RPMI7951 (cell line): ENCODE measurements at places on chromosomes 7 and 10. TPM values are rescaled to one million over a fixed set of nuclear protein-coding genes. Genes with fewer than 3 reads are reported as not detected.

- no peak for DNase-seq
Measured at GRCh38 chr10:80170641-80171040, 34.7 kb downstream of the ANXA11 start.

Gene GBX1
- total RNA-seq = not detected in 2 replicates

DNA sequence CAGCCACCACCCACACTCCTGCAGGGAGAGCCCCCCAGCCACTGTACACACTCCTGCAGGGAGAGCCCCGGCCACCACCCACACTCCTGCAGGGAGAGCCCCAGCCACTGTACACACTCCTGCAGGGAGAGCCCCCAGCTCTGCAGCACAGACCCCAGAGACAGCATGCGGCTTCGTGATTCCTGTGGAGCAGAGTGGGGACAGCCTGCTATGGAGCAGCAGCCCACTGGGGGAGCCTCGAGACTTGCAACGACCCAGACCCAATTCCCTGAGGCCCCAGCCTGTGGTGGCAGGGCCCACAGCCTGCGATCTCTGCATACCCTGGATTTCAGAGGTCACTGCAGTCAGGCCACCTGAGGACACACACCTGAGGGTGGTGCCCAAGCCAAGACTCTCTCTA lies 523.1 kb downstream of the DNAJB6 start:
- DNase-seq = no peak

Gene ZNF775
- total RNA-seq = 1.8 and 3.4 TPM in 2 replicates

Gene BHLHA15
- 0.36 TPM in 1 of 2 replicates, not detected in the other for total RNA-seq

- DNase-seq = no peak
Measured at GRCh38 chr10:116296291-116296721, 23.3 kb upstream of the GFRA1 start.

Gene CHST3
- total RNA-seq = 9.4 and 14.5 TPM in 2 replicates

DNA sequence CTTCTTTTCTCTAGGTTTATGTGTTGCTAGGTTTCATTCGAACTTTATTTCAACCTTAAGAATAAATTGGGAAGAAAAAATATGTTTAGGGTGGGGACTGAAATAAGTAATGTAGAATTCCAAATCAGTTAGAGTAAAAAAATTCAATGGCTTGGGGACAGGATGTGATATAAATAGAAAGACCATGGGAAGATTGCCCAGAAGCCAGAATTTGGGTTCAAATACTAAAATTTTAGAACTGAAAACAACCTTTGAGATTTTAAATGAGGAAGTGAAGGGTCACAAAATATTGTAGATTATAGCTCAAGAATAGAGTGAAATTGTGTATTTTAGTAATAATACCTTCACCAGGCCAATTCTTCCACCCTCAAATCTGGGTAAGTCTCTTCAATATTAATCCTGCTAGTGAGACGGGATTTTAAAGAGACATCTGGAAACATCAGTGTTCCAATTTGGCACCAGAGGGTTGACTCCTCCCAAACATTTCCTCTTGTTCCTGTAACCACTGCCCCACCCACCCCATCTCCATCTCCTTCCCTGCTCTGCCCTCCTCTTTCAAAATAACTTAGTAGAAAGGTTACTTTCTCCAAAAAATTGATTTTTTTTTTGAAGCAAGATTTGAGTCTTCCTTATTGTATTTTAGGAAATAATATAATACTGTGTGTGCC lies 51.3 kb upstream of the FAM3C start:
- peak; percentile 55 for DNase-seq

Gene CDK13
- total RNA-seq = 32.7 and 43.1 TPM in 2 replicates

DNA sequence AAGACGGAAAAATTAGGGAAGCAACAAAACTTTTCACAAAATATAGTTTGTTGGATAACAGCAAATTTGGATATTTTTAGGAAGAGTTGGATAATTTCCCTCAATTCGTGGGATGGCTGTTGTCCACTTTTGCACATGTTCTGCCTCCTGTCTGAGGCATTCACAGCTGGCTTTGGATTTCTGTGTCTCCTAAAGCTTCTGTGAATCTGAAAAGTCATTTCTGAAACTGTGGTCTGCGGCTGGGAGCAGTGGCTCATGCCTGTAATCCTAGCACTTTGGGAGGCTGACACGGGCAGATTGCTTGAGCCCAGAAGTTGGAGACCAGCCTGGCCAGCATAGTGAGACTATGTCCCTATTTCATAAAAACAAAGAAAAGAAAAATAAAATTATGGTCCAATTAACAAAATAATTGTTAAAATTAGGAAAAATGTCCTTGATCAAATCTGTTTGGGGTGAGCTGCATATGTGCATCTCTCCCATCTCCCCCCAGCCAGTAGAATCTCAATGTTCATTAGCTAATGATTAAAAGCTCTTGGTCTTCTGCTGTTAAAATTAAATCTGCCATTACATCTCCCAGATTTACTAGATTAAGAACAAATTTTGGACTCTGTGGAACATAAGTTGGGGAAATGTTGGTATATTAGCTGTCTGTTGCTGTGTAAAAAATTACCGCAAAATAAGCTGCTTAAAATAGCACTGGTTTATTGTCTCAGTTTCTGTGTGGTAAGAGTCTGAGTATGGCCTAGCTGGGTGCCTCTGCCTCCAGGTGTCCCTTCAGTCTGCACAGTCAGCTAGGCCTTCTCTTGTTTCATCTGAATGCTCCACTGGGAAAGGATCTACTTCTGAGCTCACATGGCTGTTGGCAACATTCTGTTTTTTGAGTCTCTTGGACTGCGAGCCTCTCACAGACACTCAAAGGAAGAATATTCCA lies 332.0 kb upstream of the FZD1 start:
- no peak for DNase-seq

DNA sequence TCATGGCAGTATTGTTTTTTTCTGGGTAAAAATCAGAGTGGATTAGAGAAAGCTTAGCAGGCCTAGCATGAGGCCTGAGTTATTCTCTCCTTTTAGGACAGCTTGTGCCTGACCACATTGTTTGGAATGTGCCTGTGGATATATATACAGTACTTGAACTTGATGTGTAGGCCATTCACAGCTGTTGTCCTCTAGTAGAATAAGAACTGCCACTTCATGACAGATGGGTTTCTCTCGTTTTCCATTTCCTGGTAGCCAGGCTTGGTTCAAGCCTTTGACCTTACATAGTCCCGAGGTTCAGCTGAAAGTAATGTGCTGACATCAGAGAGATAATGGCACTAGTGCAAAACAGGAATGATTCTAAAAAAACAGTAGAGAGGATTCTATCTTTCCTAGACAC lies 473.9 kb downstream of the AUTS2 start:
- peak; percentile 33 for DNase-seq

- no peak for DNase-seq
Measured at GRCh38 chr7:140972876-140973829, 41.6 kb downstream of the MRPS33 start.

Gene METTL27
- total RNA-seq = 0.12 and 0.29 TPM in 2 replicates

- no peak for DNase-seq
Measured at GRCh38 chr10:117997673-117998072, 49.1 kb downstream of the RAB11FIP2 start.

GRCh38 chr7:156173346-156173745 lies 361.1 kb upstream of the SHH start:
- no peak for DNase-seq

GRCh38 chr10:49335364-49335972 lies 36.5 kb downstream of the C10orf71 start:
- DNase-seq = no peak

Gene KMT2E
- 39.3 and 63.4 TPM in 2 replicates for total RNA-seq

Gene INTS15
- total RNA-seq = 14.8 and 16.6 TPM in 2 replicates

DNA sequence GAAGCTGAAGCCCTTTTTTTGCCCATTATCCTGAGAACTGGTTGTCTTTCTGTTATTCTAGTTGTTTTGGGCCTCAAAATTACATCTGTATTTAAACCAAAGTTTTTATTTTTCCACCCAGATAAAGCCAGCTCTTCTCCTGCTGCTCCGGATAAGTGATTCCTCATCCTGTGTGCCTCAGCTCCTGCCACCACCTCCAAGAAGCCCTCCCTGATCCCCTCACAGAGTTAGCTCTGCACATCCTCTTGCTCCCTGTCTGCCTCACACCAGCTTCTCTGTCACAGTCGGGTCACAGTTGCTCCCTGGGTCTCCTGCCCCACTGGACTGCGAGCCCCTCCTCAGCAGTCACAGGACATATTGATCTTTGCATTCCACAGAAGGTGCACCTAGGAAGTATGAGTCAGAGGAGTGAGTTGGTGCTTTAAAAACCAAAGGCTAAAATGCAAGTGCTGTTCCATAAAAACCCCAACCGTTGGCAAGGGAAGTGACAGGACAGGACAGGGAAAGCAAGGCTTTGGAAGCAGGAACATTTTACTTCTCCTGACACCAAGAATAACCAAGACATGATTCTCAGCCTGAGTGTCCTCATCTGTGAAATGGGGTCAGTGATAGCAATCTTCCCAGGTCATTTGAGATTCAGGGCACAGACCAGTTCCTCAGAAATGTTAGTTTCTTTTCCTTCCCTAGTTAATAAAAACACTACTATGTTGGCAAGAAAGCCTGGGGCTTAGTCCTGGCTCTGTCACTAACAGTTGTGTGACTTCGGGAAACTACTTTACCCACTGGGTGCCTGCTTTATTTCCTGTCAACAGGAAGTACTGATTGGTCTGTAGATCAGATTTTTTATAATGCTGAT lies 36.5 kb upstream of the EEPD1 start:
- peak; percentile 46 for DNase-seq

- DNase-seq = no peak
Measured at GRCh38 chr7:133773601-133774000, 353.5 kb upstream of the LRGUK start.

Gene SPDYE2
- total RNA-seq = not detected in 2 replicates

DNA sequence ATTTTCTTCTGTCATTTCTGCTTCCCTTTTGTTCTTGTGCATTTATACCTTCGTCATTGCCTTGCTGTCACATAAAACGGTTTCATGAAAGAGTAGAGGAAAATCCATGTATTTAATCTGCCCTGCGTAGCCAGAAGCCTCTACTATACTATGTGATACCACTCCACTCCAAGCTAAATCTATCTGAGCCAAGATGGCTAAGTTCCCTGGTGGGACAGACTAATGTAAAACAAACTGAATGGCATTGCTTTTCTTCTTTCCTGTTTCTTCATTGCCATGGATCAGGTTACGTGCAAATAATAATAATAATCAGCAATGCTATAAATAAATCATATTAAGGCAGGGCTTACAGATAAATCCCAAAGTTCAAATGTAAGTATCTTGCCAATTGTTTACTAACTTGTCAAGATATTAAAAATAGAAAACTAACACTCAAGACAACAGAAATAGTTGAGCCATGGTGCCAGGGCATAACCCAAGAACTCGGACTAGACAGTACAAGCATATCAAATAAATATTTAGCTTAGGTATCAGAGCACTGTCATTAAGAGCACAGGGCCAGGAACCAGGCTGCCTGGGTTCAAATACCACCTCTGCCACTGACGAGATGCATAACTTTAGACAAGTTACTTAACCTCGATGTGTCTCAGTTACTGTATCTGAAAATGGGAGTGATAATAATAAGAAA lies 151.4 kb downstream of the PDE1C start:
- no peak for DNase-seq

DNA sequence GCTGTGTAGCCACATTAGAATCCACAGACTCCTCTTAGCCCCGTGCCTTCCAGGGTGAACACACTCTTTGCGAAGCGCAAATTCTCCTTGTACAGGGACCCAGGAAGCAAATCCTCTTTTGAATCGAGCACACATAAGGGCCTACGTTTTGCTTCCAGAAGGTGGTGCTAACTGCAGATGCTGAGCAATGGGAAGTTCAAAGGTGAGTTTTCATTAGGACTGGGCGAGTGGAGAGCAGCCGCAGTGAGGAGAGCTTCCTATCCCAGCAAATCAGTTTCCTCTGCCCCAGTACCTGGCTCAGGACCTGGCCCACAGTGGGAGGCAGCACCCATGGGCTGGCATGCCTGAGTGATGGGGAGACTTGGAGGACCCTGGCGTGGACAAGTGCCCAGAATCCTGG lies 23.5 kb upstream of the GPR26 start:
- no peak for DNase-seq

Gene SLC13A4
- not detected in 2 replicates for total RNA-seq

DNA sequence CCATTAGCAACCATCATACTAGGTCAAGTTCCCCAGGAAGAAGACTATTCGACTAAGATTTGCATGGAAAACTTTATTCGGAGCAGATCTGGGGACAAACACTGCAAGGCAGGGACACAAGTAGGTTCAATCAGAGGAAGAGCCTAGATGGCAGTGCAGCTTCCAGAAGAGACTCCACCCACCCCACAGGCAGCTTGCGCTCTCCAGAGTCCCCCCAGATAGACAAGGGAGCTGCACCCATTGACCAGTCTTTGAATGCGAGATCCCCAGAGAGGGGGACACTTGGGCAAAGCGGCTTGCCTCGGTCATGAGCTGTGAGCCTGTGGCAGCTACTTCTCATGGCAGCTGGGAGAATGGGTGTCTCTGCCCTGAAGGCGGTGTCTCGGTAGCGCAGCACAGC lies 4.2 kb downstream of the GALNTL5 start:
- DNase-seq = no peak

Gene INA
- 7.9 and 10.3 TPM in 2 replicates for total RNA-seq

Gene NYAP1
- total RNA-seq = not detected in 2 replicates

- no peak for DNase-seq
Measured at GRCh38 chr7:155515318-155515717, 31.0 kb downstream of the CNPY1 start.

GRCh38 chr10:23417254-23417653 lies 21.6 kb upstream of the OTUD1 start:
- DNase-seq = no peak

DNA sequence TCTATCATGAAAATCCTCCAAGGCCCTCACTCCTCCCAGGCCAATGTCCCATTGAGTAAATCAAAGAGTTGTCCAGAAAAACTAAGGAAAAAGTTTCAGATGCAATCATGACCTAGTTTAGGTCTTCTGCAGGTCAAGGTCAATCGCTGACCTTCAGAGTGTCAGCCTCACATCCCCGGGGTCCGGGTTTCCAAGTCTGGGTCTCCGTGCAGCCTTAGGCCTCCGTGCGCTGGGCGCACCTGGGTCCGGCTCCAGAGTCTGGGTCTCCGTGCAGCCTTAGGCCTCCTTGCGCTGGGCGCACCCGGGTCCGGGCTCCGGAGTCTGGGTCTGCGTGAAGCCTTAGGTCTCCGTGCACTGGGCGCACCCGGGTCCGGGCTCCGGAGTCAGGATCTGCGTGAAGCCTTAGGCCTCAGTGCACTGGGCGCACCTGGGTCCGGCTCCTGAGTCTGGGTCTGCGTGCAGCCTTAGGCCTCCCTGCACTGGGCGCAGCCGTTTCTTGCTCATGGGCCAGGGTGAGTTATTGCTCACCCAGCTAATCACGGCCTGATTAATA lies 236.2 kb downstream of the TCERG1L start:
- DNase-seq = no peak

DNA sequence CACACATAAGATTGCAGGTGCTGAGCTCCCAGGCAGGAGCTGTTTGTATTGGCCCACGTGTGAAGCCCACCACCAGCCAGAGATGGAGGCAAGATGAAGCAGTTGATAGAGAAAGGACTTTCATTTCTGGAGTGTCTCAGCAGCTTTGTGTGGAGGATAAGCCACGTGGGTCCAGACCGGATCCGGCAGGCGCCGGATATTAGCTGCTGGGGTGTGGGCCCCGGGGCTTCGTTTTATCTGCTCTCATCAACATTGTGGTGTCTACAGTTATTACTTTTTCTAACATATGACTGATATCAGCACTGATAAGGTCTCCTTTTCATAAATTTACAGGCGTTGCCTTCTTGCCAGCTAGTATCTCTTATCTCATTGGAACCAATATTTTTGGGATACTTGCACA lies 25.5 kb downstream of the SLC18A2 start:
- no peak for DNase-seq
